AG04450 (cell line): ENCODE measurements at places on chromosomes 5 and 9. TPM values are rescaled to one million over a fixed set of nuclear protein-coding genes. Genes with fewer than 3 reads are reported as not detected.

- no peak for DNase-seq
Observed at GRCh38 chr9:120186276-120186675, 393.7 kb downstream of the CDK5RAP2 start.

DNA sequence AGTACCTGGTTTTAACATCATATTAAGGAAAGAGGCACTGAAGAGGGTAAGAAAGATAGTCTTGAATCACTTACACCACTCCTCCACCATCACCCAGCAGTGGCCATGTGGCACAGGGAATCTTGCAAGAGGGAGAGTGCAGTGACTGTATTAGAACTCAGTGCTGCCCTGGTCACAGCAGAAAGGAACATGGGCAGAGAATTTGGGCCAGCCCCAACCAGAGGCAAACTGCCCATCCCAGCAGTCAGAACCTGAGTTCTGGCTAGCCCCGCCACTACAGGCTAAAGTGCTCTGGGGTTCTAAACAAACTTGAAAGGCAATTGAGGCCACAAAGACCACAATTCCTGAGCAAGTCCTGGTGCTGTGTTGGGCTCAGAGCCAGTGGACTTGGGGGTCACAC is 16.7 kb upstream of the EFNA5 start:
- DNase-seq, result no peak

DNA sequence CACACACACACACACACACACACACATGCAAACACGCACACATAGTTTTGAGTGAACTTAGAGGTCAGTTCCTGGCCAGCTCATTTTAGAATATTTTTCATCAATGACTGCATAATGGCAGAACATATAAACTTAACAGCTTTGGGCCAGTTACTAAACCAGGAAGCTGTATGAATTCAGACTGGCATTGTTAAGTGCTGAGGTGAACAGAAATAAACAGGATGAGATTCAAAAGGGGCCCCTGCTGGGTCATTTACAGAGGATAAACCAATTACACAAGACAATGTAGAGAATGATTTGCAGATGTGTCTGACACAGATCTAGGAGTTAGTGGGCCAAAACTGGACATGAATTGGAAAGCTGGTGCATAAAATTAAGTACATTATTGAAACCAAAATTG is 44.6 kb downstream of the MARCHF11 start:
- DNase-seq, result no peak

- no peak for DNase-seq
Observed at GRCh38 chr9:136050701-136051452, 44.2 kb downstream of the NACC2 start.

GRCh38 chr5:147756566-147756965 is 26.0 kb downstream of the JAKMIP2 start:
- DNase-seq, result no peak

Gene FOXD4L4
- polyA plus RNA-seq, result not detected in 2 replicates

Gene SPINK6
- not detected in 2 replicates for polyA plus RNA-seq

Gene PCDHGA8
- polyA plus RNA-seq, result 0.93 and 1.1 TPM in 2 replicates

Gene PDLIM4
- 43.4 and 64.2 TPM in 2 replicates for polyA plus RNA-seq

DNA sequence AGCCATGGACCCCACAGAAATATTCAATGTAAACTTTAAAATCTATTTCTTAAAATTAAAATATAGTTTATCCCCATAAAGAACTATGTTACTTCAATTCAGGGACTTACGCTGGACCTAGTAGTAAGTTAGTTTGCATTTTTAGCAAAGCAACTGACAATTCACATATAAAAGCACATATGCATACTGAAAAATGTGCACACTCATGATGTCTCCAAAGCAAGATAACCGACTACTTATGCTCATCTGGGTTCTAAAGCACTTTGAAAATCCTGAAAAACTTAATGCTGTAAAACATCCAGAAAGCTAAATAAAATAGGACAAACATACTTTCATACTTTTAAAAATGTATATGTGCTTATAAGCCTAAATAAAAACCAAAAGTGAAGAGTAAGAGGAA is 264.4 kb upstream of the GAS1 start:
- DNase-seq, result no peak

GRCh38 chr9:17017931-17018491 is 116.8 kb upstream of the CNTLN start:
- DNase-seq, result peak; percentile 20

DNA sequence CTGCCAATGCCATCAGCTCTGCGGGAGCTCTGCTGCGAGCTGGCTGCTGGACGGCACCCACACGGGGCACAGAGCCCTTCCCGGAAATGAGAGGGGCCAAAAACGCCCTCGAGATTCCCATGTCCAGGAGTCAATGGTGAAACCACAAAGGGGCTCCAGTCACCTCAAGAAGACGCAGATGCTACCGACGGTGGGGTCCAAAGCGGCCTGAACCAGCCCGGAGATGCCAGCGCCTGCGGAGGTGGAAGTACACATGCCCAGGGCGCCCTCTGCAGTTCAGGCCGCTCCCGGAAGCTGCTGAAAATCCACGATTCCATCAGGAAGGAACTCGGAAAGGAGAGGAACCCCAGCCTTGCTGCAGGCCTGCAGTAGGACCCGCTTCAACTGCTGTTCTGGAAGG is 82.4 kb upstream of the SELENOP start:
- DNase-seq, result no peak

GRCh38 chr5:40436535-40437237 is 243.0 kb upstream of the PTGER4 start:
- DNase-seq, result no peak

DNA sequence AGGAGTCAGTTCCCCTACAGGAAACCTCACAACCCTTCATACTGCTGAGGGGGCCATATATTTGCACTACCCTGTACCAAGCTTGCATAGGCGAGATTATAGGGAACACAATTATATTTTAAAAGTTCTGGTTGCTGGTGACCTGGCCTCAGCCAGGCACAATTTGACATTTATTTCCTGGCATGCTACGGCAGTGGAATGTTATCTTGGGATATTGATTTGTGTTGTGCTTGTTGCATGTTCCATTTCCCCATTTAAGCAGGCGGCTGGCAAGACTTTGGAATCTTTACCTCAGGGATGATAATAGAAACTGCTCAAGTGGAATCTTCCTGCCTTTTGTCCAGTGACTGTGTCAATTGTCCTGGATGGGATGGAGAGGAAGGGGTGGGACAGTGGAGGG is 67.0 kb upstream of the RPS23 start:
- no peak for DNase-seq

GRCh38 chr9:6785682-6786081 is 27.9 kb downstream of the KDM4C start:
- no peak for DNase-seq

Gene SELENOP
- 2.0 TPM in 2 replicates for polyA plus RNA-seq

Gene ARID3C
- polyA plus RNA-seq, result not detected in 2 replicates

DNA sequence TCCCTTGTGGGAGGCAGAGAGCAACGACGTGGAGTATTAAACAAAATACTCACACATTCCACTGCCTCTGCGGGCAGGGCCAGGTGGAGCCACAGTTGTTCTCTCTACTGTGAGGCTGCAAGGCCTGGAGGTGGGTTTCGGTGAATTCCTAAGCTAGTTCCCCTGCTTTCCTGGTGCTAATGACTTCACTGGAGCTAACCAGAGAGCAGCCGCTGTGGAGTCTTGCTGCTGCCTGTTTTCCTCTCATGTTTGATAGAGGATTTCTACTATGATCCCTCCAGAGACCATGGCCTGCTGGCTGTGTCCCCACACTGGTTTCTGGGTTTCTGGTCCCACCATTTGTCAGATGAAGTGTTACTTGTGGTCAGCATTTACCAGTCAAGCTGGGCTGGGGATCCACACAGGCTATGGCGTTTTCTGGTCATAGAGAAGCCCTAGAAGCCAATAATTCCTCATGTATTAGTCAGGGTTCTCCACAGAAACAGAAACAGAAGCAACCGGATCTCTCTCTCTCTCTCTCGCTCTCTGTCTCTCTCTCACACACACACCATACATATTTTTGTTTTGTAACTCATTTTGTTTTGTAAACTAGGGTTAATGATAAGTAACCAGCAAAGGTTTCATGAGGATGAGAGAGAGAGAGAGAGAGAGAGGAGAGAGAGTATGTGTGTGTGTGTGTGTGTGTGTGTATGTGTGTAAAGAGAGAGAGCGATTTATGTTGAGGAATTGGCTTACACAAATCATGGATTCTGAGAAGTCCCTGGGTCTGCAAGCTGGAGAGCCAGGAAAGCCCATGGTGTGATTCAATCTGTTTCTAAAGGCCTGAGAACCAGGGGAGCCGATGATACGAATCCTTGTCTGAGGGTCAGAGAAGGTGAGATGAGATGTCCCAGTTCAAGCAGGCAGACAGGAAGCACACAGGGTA is 403.0 kb downstream of the GADD45G start:
- peak; percentile 37 for DNase-seq

DNA sequence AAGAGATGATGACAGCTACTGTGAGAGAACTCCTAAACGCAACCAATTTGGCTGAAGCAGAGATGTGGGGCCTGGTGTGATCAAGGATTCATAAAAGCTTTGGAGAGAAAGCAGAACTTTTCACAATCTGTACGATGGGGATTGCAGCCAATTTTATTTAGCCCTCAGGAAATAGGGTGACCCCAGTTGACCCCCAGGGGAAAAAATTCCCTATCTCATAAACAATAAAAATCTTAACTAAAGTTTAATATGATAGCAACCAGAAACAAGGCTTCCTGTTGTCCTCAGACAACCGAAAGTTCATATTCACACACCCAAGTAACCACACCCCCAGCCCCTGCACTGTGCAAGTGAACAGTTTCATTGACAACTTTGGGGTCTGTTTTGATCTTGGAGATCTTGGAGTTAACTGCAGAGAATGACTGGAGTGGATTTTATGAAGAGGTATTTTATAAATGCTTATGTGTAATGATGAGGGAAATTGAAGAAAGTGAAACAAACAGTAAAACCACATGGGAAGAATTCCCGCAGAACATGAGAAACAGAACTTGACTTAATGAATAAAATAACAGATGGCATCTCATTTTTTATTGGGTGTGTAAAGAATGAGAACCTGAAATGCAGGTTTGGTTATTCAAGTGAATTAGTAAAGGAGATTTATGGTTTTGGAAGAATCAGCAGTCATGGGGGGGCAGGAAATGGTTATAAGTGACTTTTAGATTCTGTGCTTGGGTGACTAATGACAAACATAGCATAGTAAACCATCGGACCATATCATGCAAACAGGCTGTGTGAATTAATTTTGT is 94.5 kb downstream of the PDE4D start:
- no peak for DNase-seq

DNA sequence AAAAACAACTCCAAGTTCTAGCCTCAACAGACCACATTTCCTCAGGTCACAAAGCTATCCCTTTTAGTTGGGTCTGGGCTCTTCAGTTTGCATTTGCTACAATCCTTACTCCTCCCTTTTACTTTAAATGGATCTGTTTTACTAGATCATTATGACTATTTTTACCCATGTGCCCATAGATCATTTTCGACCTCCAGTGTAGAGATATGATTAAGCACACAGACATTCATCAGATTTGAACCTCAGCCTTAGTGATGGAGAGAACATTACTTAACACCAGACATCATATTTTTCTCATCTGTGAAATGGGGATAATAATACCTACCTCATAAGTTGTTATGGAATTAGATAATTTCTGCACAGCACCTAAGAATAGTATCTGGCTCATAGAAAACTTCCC is 141.9 kb downstream of the NPR3 start:
- no peak for DNase-seq

GRCh38 chr5:137078171-137078665 is 420.9 kb downstream of the SPOCK1 start:
- no peak for DNase-seq

Gene RIC1
- polyA plus RNA-seq, result 60.6 and 65.4 TPM in 2 replicates

GRCh38 chr5:10671041-10672008 is 89.7 kb downstream of the DAP start:
- DNase-seq, result no peak

- DNase-seq, result peak; percentile 45
Observed at GRCh38 chr9:36276781-36277181, 18.5 kb upstream of the GNE start.

DNA sequence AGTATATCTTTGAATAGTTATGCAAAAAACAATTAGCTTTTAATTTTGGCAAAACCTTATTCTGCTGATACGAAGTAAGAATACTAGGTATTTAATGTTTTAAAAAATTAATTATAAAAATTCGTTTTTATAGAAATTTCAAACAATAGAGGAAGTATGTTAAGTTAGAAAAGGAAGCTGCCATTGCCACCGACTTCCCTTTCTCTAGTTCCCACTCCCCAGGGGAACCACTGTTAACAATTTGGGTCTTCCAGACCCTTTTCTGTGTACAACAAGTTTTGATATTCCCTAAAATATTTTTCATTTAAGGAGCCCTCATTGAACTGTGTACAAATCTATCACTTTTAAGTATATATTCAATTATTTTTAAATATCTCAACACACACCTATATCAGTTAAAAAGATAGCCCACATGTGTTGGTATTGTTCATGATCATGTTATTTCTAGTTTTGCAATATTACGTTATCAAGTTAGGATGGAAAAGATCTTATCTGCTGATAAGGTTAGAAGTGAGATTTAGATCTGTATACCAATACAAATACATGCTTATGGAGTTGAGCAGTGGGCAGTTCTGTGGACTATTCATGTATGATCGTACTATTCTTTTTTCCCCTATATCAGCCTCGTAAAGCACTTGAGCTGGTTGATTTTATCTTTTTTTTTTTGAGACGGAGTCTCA is 25.9 kb downstream of the NDFIP1 start:
- no peak for DNase-seq

- DNase-seq, result no peak
Observed at GRCh38 chr9:89066835-89067234, 75.6 kb downstream of the S1PR3 start.

Gene IFNA2
- polyA plus RNA-seq, result not detected in 2 replicates

DNA sequence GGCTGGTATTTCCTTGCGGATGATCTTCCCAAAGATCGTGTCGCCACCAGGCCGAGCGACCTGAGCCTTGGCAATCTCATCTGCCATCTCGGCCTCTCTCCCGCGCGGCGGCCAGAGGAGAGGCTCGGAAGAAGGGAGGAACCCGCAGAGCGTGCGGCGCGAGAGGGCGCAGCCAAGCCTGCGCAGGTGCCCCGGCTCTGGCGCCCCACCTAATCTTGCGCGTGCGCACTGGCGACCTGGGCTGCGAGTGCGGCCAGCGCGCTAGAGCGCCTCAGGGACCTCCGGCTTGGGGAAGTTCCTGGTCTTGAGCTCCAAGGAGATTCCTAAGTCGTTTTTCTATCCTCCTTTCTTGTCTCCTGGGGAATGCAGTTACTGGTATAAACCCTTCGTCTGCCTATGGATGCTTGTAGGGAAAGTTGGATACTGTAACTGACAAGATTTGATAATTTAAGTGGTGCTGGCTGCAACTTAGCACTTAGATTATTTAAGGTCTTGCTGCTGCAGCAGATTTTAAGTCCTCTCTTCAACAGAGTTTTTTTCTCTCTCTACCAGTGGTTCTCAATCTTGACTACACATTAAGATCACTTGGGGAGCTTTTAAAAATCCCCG is at the start of gene HINT1:
HINT1 (minus strand) TSS at position 138 of the 609 bp plus-strand sequence; CDS start at position 87, 51 bp downstream.
- DNase-seq, result peak; percentile 74

- no peak for DNase-seq
Observed at GRCh38 chr9:131396626-131397025, 2.7 kb downstream of the PRRC2B start.

DNA sequence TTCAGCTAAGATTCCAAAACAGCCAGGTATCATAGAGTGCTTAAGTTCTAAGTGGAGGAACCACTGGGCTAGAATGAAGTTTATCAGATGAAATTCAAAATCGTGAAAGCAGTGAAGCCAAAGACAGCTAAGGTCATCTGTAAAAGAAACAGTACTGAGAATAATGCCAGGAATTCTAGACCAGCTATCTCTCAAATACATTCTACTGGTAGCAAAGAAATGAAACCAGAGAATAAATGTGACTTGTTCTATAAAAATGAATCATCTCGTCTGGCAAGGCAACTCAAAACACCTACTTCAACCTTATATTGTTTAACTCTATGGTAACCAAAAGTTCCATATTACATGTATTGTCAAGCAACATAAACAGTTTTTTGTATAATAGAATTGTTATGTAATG is 51.3 kb upstream of the RGMB start:
- DNase-seq, result no peak
